ENCODE measurements at places on chromosomes 16 and 17.
A peak's percentile ranks its signal among the peaks of the same experiment; 100 is the strongest.

- DNase-seq = no peak
These were observed 401.4 kb upstream of the C16orf82 start for GRCh38 chr16:26665166-26665939.

GRCh38 chr17:64653325-64653984 lies 8.7 kb downstream of the SMURF2 start:
- no peak for DNase-seq

- peak; percentile 81 for DNase-seq
These were observed 39.4 kb downstream of the TUBD1 start for GRCh38 chr17:59853168-59853918.

DNA sequence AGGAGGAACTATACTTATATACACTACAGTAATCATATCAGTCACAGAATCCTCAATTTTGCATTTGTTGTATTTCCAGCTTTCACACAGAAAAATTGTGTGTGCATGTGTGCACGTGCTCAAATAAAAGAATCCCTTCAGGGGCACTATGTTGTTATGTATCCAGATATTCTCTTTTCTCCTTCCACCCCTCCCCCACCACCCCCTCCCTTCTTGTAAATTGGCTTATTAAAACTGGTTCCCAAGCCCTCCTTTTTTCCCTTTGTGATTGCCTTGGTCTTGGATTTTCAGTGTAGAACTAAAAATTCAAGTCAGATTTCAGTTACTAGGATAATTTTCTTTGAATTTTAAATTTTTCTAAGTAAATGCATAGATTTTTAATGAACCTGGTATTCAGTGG lies 86.3 kb downstream of the WNT3 start:
- DNase-seq = no peak

DNA sequence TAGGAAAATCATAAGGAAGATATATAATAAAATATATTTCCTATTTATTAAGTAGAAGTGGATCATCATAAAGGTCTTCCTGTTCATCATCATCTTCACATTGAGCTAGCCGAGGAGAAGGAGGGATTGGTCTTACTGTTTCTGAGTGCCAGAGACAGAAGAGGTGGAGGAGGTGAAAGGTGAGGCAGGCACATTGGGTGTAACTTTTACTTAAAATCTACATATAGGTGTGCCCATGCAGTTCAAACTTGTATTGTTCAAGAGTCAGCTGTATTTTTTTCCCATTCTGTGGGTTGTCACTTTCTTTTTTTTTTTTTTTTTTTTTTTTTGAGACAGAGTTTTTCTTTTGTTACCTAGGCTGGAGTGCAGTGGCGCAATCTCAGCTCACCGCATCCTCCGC lies 34.9 kb downstream of the NSRP1 start:
- no peak for DNase-seq

All from islet precursor cell (in vitro differentiated cells).